ENCODE measurements at places on chromosomes 2 and 18.

DNA sequence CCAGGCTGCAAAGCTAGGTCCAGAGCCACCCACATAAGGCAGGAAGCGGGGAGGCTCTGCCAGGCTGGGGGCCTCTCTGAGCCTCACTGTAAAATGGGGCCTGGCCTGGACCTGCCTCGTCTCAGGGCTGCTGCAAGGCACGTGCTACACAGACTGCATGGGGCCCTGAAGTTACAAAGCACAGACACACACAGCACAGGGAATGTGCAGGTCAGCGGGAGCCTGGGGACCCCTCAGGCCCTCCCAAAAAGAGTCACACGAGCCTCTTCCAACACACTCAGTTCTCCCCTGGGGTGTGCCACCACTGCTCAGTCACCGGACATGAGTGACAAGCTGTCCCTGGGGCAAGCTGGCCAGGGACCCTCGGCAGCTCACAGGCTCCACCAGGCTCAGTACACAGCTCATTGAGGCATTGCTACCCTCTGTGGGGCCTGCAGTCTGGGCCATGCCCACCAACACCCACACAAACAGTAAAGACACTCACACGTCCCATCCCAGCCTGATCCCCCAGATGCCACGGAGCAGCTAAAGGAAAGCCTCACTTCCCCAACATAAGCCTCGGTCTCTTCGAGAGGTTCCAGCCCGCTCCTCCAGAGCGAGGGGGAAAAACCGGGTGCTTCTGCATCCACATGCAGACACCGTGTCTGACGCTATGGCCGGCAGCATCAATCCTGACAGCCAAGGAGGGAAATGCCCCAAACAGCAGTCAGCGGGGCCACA lies 33.7 kb downstream of the BOK start:
- no peaks in the 10 kb centered on the region for H3K4me1 ChIP-seq
- H3K27me3 ChIP-seq, result no peaks in the 10 kb centered on the region
- H3K36me3 ChIP-seq, result peaks cover 24% of the 10 kb centered on the region
- H3K27ac ChIP-seq, result no peak overlapping the region
- no peak for DNase-seq
- no peak overlapping the region for H3K4me3 ChIP-seq

GRCh38 chr2:196849895-196850294 lies 40.7 kb upstream of the C2orf66 start:
- H3K36me3 ChIP-seq, result peaks cover 17% of the 10 kb centered on the region
- peaks cover 12% of the 10 kb centered on the region for H3K4me1 ChIP-seq
- no peak overlapping the region for H3K27ac ChIP-seq
- no peak overlapping the region for H3K4me3 ChIP-seq
- H3K27me3 ChIP-seq, result no peaks in the 10 kb centered on the region
- no peak for DNase-seq

- H3K27me3 ChIP-seq, result no peaks in the 10 kb centered on the region
- no peaks in the 10 kb centered on the region for H3K36me3 ChIP-seq
- H3K4me1 ChIP-seq, result peaks cover 2% of the 10 kb centered on the region
- no peak for DNase-seq
- no peak overlapping the region for H3K4me3 ChIP-seq
- H3K27ac ChIP-seq, result no peak overlapping the region
These were observed 55.3 kb upstream of the LGALSL start for GRCh38 chr2:64398516-64399129.

DNA sequence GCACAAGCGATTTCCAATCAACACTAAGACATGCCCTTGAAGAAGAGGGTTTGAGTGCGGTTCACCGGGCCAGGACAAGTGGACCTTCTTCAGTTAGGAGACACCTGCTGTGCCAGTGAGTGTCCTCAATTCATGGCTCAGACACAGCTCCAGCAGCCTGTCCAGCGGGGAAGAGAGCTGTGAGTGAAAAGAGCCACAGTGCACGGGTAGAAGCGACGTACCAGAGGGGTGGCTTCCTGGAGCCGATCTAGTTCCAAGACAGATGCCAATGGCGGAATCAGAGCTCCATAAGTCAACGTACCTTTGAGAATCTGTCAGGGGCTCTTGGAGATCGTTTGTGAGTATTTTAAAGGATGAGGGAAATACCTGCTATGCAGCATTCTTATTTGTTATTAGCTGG lies 119.9 kb upstream of the SALL3 start:
- no peak overlapping the region for H3K27ac ChIP-seq
- no peak for DNase-seq
- no peak overlapping the region for H3K4me3 ChIP-seq
- H3K4me1 ChIP-seq, result no peaks in the 10 kb centered on the region

Data from activated naive CD8-positive, alpha-beta T cell treated with anti-CD3 and anti-CD28 coated beads for 36 hours (primary cell).